GM12878 (cell line): ENCODE measurements at places on chromosomes 1 and 21.

DNA sequence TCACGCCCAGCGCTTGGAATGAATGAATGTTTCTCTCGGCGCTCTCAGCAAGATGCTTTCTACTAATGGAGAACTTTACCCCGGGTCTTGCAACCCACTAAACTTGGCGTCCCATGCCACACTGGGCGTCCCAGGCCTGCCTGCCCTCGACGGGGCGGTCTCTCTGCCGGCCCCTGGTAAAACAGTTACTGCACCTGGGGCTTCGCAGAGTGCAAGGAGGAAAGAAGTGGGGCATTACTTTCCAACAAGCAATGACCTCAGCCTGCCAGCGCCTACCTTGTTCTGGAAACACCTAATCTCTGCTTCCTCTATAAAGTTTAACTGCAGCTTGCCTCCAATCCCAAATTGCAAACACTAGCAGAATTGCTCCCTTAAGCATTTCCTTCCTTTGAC is 27.8 kb upstream of the NFIA start:
- no peak for DNase-seq

GRCh38 chr1:181089017-181089675 is 646 bp downstream of the IER5 start:
- DNase-seq = no peak

GRCh38 chr1:86541859-86542258 is 5.0 kb upstream of the CLCA4 start:
- no peak for DNase-seq

- DNase-seq = no peak
Measured at GRCh38 chr1:83090195-83090594, 908.7 kb downstream of the TTLL7 start.

DNA sequence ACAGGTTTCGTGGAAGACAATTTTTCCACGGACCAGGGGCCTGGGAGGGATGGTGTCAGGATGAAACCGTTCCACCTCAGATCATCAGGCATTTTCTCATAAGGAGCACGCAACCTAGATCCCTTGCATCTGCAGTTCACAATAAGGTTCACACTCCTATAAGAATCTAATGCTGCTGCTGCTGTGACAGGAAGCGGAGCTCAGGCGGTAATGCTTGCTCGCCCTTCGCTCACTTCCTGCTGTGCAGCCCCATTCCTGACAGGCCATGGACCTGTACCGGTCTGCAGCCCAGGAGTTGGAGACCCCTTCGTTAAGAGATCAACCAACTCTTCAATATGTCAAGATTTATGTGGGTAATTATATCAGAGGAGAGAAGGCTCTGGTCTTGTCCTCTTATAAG is 3.3 kb upstream of the DHX9 start:
- DNase-seq = no peak

GRCh38 chr1:82499022-82499421 is 698.3 kb downstream of the ADGRL2 start:
- no peak for DNase-seq

- DNase-seq = no peak
Measured at GRCh38 chr1:209813902-209814301, 8.0 kb upstream of the IRF6 start.
